ENCODE measurements at places on chromosomes 12 and 14. TPM values are rescaled to one million over a fixed set of nuclear protein-coding genes. Genes with fewer than 3 reads are reported as not detected.

Gene GPR135
- total RNA-seq = 7.2 TPM

Gene CRACR2A
- total RNA-seq = 39.0 TPM

Gene PLEKHD1
- 3.1 TPM for total RNA-seq

Gene C12orf54
- not detected for total RNA-seq

Gene MGP
- 434 TPM for total RNA-seq

Gene ENDOU
- 2.9 TPM for total RNA-seq

Gene GRIN2B
- 2.6 TPM for total RNA-seq

Gene NR4A1
- total RNA-seq = 26.5 TPM

Gene EXOC3L4
- 0.72 TPM for total RNA-seq

Gene TPH2
- total RNA-seq = 3.9 TPM

Gene KCNMB4
- total RNA-seq = 7.9 TPM

Gene CSRP2
- 195 TPM for total RNA-seq

Gene CACNA1C
- 116 TPM for total RNA-seq

Gene SLCO1B3
- 0.24 TPM for total RNA-seq

Gene FLVCR2
- 2.6 TPM for total RNA-seq

Gene GLIPR1L1
- not detected for total RNA-seq

Gene PLBD1
- 10.1 TPM for total RNA-seq

Gene KRT79
- not detected for total RNA-seq

Gene ACVR1B
- 34.9 TPM for total RNA-seq

Gene CIROP
- total RNA-seq = 0.72 TPM

Gene RNASE7
- 4.1 TPM for total RNA-seq

Gene ATP23
- total RNA-seq = 36.1 TPM

Gene ZDHHC22
- total RNA-seq = 0.24 TPM

Gene PZP
- 2.6 TPM for total RNA-seq

Gene CLEC4A
- total RNA-seq = 4.3 TPM

Gene NXPH4
- total RNA-seq = not detected

Gene EPYC
- total RNA-seq = 2.2 TPM

Gene COCH
- 10.4 TPM for total RNA-seq

Gene TMX1
- total RNA-seq = 44.8 TPM

Gene SFSWAP
- total RNA-seq = 17.1 TPM

Gene MEG3
- 815 TPM for total RNA-seq

Gene POTEM
- not detected for total RNA-seq
